ENCODE measurements at places on chromosomes 7 and 10.

DNA sequence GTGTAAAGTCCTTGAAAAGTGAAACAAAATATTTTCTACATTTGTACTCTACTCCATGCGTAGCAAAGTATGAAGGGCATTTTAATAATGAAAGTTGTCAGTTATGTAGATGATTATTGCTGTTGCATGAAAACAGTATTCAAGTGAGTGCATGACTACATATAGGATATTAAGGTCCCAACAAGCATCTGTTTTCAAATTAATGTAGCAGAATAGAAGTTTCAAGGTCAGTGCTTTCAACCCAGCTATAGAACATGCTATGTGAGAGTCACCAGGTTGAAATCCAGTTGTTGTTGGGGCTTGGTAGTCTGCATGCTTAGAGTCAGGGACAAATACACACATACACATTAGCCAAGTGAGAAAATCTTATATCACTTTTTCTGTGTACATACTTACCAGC, 14.8 kb downstream of the CD36 start:
- DNase-seq, result no peak

GRCh38 chr10:119131512-119132240, 27.8 kb downstream of the DENND10 start:
- DNase-seq, result no peak

DNA sequence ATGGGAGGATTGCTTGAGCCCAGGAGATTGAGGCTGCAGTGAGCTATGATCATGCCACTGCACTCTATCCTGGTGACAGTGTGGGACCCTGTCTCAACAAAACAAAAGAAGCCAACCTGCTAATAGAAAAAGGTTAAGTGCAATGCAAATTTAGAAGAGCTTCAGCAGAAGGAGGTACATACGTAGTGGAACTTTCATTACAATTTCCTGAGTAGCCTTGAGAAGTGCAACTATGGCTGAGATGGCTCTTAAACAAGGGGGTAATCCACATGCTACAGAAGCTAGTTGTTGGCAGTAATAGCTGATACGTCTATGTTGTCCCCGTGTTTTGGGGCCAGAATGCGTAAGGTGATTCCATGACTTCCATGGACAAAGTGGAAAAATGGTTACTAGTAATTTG, 10.7 kb upstream of the NT5C3A start:
- DNase-seq, result no peak

GRCh38 chr7:105849122-105849855, 27.1 kb downstream of the ATXN7L1 start:
- DNase-seq, result no peak

DNA sequence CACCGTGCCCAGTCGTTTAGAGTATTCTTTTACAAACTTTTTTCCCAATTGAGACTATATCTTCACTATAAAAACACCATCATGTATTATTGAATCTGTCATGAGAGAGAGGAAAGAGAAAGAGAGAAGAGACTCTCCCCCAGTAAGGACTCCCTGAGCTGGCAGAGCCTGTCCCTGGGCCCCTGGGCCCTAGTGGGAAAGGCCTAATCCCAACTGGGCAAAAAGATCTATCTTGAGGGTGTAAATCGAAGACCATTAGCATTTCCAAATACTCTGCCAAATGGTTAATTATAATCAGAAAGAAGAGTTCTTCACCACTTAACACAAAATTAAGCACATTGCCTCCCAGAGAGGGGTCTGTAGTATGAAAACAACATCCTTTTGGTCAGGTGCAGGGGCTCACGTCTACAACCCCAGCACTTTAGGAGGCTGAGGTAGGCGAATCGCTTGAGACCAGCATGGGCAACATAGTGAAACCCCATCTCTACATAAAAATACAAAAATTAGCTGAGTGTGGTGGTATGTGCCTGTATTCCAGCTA, 108.2 kb downstream of the SKIDA1 start:
- DNase-seq, result no peak

DNA sequence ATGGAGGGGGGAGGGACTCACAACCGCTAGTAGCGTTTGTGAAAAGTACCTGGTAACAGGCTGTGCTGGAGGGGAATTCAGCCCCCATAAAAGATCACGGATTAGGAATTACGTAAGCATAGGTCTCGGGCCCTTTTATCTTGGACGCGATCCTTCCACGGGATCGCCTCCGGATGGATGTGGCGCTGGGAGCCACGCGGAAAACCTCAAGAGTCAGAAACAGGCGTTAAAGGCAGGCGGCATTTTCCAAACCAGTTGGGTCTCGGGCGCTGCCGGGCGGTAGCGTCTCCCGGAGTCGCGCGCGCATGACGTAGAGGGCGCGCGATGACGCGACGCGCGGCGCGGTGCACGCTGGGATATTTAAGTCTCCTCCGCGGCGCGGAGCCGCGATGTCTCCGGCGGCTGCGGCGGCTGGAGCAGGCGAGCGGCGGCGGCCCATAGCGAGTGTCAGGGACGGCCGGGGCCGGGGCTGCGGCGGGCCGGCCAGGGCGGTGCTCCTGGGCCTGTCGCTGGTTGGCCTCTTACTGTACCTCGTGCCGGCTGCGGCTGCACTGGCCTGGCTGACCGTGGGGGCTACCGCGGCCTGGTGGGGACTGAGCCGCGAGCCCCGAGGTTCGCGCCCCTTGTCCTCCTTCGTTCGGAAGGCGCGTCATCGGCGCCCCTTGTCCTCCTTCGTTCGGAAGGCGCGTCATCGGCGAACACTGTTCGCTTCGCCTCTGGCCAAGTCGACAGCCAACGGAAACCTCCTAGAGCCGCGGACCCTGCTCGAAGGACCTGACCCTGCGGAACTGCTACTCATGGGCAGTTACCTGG, at the start of gene POM121:
POM121 (plus strand) TSS at position 363 of the 813 bp plus-strand sequence; CDS start at position 390, 27 bp downstream.
- DNase-seq, result peak; percentile 89

GRCh38 chr10:108862676-108863350, 1060.5 kb downstream of the XPNPEP1 start:
- DNase-seq, result no peak

DNA sequence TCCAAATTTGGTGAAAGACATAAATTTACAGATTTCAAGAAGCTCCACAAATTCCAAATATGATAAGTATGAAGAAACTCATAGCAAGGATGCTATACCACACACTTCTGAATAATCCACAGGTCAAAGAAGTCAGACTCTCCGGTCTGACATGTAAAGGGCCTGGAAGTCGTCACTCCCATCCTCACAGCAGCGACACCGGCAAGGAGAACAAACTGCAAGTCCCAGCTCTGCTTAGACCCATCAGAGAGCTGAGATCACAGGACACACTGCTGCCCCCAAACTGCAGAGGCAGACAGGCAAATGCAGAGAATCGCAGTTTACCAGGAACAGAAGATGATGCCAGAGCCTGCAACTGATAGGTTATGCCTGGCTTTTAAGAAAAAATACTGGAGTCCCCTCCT, 62.0 kb downstream of the AMZ1 start:
- DNase-seq, result no peak

DNA sequence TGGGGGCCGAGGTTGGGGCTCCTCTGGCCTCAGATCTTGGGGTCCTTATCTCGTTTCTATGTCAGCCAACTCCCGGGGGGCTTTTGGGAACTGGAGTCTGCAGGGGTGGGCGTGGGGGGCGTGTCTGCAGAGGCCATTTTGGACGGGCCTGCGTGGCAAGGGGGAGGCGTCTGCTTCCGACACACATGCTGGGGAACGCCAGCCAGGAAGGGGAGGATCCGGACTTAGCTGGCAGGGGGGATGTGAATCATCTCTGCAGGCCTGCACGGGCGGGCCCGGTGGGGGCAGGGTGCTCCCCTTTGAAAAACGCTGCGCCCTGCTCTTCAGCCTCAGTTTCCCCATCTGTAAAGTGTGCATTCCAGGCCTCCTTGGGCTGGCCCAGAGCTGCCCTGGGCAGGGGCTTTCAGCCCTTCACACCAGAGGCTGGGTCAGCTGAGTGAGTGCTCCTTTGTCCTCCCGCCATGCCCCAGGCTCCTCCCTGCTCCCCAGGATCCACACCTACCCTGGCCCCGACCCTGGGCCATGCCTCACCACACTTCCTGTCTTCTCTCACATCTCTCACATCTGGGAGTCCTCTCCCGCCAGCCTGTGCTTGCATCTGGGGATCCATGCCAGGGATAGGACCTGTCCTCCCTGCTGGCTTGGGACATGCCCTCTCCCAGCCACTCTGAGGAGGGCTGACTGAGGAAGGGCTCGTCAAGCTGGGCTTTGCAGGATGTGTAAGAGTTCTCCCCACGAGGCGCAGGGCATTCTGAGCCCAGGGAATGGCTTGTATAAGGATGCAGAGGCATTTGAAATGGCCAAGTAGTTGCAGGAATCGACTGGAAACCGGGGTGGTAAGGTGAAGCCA, 172.6 kb upstream of the TNRC18 start:
- peak; percentile 78 for DNase-seq

DNA sequence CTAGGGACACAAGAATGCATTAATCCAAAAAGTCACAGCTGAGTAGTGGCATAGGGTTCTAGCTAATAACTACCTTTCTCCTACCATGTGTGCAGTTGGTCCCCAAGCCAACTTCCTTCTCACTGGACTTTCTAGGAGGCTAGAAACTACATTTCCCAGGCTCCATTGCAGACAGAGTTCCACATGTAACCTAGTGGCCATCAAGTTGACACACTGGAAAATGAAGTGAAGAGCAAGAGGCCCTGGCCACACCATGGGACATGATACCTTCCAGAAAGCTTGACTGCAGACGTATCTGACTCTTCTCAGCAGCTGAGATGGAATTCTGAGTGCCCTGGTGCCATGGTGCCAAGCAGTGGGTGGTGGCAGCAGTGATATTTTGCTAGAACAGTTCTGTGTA, 49.8 kb upstream of the TMEM273 start:
- no peak for DNase-seq

GRCh38 chr7:114940220-114940619, 18.3 kb downstream of the MDFIC start:
- DNase-seq, result no peak

DNA sequence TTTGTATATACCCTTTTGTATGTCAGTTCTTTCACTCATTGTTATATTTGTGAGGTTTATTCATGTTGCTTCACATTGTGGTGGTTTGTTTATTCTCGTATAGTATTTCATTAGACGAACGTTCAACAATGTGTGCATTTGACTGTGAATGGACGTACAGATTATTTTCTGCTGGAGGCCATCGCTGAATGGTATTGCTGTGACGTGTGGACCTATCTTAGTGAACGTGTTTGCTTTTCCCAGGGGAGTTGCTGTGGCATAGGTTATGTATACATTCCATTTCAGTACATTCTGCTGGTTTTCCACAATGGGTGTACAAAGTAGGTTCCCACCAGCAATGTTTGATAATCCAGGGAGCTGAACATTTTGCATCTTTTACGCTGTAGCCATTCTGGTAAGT, 31.1 kb upstream of the PLEKHS1 start:
- DNase-seq, result no peak

GRCh38 chr7:155363852-155364600, 66.3 kb downstream of the INSIG1 start:
- no peak for DNase-seq

- DNase-seq, result no peak
These were observed 968 bp upstream of the OPN4 start for GRCh38 chr10:86653379-86653778.

DNA sequence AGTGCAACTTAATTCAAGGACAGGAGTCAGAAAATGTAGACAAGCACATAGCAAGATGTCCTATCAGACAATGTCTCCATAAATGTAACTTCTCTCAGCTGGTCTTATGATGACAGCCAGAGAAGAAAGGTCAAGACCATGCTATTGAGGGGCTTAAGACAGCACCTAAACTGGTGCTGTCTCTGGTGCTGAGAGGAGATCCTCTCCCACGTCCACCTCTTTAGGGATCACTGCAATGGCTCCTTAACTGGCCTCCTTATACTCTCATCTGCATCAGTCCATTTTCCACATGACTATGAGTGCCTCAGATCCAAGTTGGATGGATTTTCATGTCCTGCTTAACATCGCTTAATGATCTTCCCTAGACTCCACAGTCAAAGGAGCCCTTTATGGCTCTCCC, 210.6 kb downstream of the ARL4A start:
- no peak for DNase-seq

GRCh38 chr10:9645928-9646600, 1371.6 kb upstream of the CELF2 start:
- DNase-seq, result no peak

DNA sequence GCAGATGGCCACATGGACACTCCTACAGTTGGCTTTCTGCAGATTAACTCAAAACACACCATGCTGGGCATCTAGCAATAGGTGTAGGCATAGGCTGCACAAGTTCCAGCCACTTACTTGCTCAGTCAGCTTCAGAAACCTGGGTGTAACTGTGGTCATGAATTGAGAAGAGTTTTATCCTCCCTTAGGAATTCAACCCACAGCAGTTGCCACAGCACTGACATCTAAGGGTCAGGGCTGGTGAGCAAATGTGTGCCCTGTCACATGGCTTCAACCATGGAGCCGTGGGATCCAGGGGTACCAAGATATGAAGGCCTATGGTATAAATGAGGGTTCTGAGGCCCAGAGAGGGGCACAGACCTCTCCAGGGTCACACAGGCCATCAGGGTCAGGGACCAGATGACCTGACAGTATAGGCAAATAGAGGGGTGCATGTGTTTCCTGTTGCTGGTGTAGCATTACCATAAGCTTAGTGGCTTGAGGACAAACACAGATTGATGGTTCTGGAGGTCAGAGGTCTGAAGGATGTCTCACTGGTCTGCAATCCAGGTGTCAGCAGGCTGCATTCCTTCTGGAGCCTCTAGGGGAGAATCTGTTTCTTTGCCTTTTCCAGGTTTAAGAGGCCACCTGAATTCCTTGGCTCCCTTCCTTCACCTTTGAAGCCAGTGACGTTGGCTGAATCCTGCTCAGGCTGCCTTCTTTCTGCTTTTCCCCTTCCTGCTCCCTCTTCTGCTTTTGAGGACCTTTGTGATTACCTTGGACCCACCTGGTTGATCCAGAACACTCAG, 24.1 kb downstream of the MINDY4 start:
- DNase-seq, result no peak

DNA sequence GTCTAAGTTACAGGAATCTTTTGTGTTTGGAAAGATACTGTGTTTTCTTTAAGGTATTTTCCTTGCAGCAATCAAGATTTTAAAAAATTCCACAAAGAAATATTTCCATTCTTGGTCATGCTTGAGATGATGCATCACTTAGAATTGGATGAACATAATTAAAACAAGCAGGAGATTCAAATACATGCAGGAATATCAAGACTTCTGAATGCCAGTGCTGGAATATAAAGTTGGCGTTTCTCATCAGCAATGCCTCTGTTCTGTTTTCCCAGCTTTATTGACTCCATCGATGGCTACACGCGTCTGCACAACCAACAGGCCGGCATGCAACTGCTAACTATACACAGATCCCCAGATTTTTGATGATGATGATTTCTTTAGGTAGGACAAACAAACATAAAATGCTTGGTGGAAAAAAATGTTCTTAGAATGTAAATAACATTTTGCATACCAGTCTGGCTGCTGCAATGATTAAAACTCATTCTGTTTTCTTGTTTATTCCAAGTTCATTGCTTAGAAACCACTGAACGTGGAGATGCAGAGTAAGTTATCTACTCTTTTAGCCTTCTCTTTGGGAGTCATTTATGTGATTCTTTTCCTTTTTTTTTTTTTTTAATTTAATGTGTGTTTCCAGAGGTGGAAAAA, 91.3 kb upstream of the FAM171A1 start:
- no peak for DNase-seq

GRCh38 chr10:17510242-17510908, 56.0 kb upstream of the ST8SIA6 start:
- no peak for DNase-seq
